ENCODE measurements at places on chromosomes 12 and 14.

DNA sequence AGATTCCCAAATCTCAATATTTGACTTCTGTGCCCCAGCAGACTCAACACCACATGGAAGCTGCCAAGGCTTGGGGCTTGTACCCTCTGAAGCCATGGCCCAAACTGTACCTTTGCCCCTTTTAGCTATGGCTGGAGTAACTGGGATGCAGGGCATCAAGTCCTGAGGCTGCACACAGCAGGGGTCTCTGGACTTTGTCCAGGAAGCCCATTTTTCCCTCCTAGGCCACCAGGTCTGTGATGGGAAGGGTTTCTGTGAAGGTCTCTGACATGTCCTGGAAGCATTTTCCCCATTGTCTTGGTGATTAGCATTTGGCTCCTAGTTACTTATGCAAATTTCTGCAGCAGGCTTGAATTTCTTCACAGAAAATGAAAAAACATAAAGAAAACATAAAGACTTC is 762.3 kb downstream of the GALC start:
- no peak for DNase-seq

DNA sequence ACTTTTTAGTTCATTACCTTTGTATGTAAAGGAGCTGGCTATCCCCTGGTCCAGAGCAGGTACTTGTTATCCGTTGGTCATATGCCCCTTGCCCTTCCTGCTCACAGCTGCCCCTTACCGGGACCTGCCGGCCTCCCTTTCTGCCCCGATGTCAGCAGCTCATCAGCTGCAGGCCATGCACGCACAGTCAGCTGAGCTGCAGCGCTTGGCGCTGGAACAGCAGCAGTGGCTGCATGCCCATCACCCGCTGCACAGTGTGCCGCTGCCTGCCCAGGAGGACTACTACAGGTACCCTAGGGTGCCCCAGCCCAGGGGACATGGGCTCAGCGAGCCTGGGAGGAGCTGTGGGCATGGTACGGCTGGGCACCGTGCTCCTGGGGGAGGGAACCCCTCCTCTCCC is 2.3 kb upstream of the RNU7-1 start:
- DNase-seq: no peak

GRCh38 chr14:77026166-77026929 is 2.2 kb downstream of the IRF2BPL start:
- DNase-seq: no peak

- DNase-seq: no peak
These were observed 626 bp downstream of the LHX5 start for GRCh38 chr12:113470871-113471618.

Data from activated effector memory CD4-positive, alpha-beta T cell treated with Interleukin-2 at 50 U/mL for 16 hours (primary cell).